Smooth muscle cell of the brain vasculature (primary cell): ENCODE measurements at places on chromosomes 11 and 22.

DNA sequence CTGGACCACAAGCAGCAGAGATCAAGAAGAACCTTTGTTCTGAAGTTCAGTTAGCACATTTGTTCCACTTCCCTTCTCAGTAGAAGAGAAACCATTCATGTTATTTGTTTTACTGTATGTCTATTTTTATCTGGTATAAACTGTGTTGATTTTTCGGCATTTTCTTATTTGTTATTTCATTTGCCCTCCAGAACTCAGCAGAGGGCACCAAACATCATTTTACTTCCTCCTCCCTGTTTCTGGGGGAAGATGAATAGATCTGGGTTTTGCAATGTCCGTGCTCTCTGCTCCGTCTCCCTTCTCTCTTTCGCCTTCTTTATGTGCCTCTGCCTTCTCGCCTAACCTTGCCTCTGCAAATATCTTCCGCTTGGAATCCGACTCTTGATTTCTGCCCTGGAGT is 366.9 kb downstream of the NTM start:
- DNase-seq = no peak

- DNase-seq = no peak
Observed at GRCh38 chr11:121452609-121453150, at the start of gene SORL1-AS1. SORL1-AS1 (minus strand) TSS chr11:121452967.

GRCh38 chr11:127619946-127620345 is 619.4 kb upstream of the KIRREL3 start:
- DNase-seq = no peak

DNA sequence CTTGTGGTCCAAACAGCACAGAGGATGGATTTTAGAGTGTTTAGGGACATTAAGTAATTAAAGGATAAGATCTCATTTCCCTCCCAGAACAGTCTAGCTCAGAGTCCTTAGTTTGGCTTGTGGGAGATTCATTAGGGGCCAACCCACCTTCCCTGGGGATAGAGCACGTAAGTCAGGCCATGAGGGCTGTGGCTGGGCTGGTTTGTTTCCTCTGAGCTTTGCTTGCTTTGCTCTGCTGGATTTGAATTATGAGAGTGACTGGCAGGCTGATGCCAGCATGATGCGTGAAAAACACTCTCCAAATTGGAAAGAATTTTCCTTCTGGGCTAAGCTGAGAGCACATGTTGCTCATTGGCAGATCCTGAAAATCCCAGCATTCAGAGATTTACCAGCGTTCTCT is 84.7 kb upstream of the HEPHL1 start:
- no peak for DNase-seq

GRCh38 chr22:17552737-17553136 is 10.6 kb upstream of the SLC25A18 start:
- no peak for DNase-seq

DNA sequence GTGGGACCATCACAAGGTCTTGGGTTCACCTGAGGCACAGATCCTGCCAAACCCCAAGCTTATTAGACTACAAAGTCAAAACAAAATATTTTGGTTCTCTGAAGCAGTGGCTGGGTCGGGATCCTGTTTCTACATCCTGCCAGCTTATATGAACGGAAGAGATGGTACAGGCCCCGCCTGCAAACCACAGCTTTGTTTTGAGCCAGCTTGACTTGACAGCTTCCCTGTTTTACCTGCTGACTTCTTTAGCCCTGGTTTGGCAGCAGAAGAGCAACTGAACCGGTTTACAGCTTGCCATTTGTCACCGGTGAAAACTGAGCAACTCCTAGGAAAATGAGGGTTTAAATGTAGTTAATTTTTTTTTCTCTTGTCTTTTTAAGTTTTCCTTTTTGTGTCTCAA is 11.4 kb downstream of the PACS1 start:
- no peak for DNase-seq

- DNase-seq = no peak
Observed at GRCh38 chr11:124736736-124737135, 3.0 kb upstream of the NRGN start.

DNA sequence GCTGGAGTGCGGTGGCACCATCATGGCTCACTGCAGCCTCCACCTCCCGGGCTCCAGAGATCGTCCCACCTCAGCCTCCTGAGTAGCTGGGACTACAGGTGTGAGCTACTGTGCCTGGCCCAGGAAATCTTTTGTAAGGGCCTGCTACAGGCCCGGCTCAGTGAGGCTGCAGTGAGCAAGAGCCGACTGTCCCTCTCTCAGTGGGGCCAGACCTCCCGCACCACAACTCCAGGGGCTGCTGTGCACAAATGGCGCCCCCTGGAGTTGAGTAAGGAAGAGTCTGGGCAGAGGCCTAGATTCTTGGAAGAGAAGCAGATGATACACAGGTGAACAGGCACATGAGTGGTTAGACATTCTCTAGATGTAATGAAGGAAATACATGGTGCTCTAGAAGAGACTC is 7.0 kb downstream of the SERHL2 start:
- no peak for DNase-seq

DNA sequence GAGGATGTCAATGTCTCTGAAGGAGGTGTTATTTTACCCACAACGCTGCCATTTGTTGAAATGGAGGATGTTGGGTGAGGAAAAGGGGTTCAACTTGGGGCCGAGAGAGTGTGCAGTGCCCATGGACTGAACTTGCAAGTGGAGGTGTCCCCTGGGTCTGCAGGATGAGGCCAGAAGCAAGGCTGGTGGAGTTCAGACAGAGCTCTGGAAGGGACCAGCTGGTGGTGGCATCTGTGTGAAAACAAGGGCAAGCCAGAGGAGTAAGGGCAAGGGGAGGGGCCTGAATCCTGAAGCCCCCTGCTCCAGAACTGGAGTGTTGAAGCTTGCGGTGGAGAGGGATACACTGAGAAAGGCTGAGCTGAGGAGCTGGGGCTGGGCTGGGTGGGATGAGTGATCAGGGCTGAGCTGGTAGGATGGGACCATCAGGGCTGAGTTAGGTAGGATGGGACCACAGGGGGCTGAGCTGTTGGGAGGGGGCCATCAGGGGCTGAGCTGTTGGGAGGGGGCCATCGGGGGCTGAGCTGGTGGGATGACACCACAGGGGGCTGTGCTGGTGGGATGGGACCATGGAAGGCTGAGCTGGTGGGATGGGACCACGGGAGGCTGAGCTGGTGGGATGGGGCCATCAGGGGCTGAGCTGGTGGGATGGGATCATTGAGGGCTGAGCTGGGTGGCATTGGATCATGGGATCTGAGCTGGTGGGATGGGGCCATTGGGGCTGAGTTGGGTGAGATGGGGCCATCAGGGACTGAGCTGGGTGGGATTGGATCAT is 13.4 kb upstream of the CTSD start:
- no peak for DNase-seq

DNA sequence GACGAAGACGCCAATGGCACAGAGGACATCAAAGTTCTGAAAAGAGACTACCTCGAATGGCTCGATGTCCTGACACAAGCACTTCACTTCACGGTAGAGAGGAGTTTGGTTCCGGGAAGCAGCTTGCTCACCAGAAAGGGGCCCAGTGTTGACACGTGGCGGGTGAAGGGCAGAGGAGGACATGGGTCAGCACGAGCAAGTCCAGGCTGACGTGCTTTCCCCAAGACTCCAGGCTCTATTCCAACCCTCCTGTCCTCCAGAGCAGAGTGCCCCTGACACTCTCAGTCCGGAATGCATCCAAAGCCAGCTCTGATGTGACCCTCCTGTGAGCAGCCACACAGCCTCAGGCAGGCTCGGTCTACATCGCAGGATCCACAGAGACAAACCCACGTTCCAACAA is 77.5 kb upstream of the BID start:
- no peak for DNase-seq

GRCh38 chr11:31477528-31478222 is 31.7 kb downstream of the IMMP1L start:
- no peak for DNase-seq

- DNase-seq = no peak
Observed at GRCh38 chr11:58034471-58034870, 3.7 kb downstream of the OR6Q1 start.

DNA sequence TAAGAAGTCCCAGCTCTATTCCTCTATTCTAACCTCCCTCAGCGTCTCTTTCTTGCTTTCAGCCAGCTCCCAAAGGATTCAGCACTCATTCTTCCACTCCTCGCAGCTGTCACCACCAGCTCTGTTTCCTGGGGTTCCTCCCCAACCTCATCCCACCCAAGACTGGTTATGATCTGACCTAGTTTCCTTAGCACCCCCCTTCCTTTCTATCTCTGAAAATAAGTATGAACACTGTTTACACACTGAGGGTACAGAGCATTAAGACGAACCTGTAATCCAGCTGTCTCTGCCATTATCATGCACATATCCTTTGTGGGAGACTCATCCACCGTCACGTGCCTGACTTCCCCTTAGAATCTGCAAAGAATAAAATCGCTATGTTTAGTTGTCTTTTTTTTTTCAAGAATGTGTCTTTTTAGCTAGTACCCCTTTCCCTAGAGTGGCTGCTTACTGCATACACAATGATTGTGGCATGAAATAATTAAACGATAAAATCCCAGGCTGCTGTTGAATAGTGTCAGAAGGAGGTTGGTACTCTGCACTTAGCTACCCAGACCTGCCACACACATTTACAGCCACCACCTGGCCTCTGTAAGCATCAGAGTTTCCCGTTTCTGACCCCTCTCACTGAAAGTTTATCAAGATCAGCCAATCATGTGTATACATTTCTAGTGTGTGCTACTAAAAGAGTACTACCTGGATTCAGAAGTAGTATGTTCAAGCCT is 26.9 kb upstream of the CSTF3 start:
- no peak for DNase-seq

DNA sequence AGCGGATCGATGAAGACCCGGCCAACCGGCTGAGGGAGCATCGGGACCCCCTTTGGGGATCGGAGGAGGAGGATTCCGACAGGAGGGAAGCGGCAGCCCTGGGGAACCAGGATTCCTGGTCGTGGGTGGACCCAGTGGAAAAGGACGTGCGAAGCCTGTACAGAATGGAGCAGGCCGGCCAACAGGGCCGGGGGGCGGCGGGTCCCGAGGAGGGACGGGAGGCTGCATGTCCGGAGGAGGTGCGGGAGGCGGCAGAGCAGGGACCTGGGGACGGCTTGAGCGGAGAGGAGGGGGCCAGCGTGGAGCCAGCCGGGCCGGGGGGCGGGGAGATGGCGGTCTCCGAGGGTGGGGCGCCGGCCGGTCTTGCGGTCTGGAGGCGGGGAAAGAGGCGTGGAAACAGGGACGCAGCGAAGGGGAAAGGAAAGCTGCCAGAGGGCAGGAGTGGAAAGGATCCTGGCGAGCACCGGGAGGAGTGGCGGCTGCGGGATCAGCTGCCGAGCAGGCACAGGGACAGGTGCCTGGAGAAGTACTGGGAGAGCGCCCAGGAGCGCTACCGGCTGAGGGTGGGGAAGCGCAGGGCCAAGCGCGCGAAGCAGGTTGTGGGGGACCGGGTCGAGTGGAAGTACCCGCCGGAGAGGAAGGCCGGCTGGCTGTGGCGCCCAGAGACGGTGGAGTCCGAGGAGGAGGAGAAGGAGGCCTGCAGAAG is at the start of gene ANO5:
ANO5 (plus strand) TSS at position 444 of the 706 bp plus-strand sequence. CDS start 408 bp downstream, outside the sequence.
- DNase-seq = no peak

- DNase-seq = no peak
Observed at GRCh38 chr22:28418008-28418407, 261.6 kb downstream of the TTC28 start.

GRCh38 chr11:64774144-64774543 is 4.2 kb downstream of the SF1 start:
- no peak for DNase-seq

DNA sequence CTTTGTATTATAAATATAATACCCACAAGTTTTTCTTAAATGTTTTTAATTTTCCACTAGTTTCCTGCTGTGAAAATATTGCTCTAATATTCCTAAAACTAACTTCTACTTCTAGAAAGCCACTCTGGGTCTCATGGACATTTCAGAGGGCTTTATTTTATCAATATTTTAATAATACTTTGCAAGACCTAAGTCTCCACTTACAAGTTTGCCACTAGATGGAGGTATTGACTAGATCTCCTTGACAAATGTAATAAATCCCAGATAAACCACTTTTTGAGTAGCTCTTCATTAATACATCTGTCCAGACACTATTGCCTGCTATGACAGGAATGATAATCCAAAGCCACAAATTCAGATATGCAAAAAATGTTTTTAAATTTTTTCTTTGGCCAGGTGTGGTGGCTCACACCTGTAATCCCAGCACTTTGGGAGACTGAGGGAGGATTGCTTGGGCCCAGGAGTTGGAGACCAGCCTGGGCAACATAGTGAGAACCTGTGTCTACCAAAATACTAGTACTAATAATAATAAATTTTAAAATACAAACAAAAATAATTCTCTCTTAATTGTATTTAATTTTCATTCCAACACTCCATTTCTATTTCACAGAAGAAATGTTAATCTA is 3.5 kb upstream of the ACAT1 start:
- no peak for DNase-seq

GRCh38 chr22:45686004-45686403 is 14.4 kb downstream of the ATXN10 start:
- DNase-seq = no peak

DNA sequence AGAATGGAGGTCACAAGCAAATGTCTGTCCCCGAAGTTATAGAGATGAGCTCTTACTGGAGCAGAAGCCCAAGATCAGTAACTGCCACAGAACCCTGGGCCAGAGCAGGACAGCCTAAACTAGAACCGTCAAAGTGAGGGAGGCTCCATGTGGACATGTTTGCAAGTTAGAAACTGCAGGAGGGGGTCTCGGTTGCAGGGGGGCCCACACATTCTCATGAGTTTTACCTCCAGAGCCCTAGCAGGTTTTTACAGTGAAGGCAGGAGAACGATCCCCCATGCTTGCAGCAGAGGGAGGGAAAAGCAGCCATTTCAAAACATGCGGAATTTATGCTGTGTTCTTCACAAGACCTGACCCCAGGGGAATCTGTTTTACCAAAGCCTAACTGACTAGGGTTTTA is 133.5 kb upstream of the B3GAT1 start:
- DNase-seq = no peak

GRCh38 chr11:15053191-15053685 is 20.2 kb upstream of the CALCB start:
- DNase-seq = no peak

DNA sequence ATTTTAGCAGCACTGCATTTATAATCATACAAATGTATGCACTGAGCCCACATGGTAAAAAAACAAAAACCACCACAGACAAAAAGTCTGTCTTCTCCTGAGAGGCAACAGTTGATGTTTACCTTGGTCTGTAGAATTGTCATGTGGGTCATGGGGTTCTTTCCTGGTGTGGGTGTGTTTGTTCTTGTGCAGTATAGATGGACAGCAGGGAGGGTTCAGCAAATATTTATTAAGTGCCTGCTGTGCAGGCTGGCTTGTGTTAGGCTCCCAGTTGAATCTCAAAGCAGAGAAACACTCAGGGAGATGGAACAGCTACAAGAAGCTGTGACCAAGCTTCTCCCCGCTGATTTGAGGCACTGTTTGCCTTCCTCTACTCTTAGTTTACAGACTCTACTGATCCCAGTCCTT is 82.2 kb downstream of the PISD start:
- peak; percentile 67 for DNase-seq
